ENCODE measurements at places on chromosomes 1 and 21. TPM values are rescaled to one million over a fixed set of nuclear protein-coding genes. Genes with fewer than 3 reads are reported as not detected.

S100A4 gene
- total RNA-seq: 337 TPM

S100A1 gene
- total RNA-seq: 0.44 TPM

THEM5 gene
- total RNA-seq: not detected

STPG1 gene
- total RNA-seq: 7.3 TPM

CLEC20A gene
- not detected for total RNA-seq

ROR1 gene
- 13.6 TPM for total RNA-seq

ZBTB7B gene
- total RNA-seq: 30.4 TPM

BLACAT1 gene
- not detected for total RNA-seq

BACH1 gene
- 274 TPM for total RNA-seq

WNT3A gene
- total RNA-seq: not detected

Measured in placental pericyte (primary cell).